Stimulated activated CD8-positive, alpha-beta memory T cell treated with anti-CD3 and anti-CD28 coated beads, Interleukin-4, amount 100 ng/mL, for 4 hours (primary cell): ENCODE measurements at places on chromosomes 4 and X.

- no peak for DNase-seq
Measured at GRCh38 chr4:84451546-84451945, 47.5 kb downstream of the NKX6-1 start.

DNA sequence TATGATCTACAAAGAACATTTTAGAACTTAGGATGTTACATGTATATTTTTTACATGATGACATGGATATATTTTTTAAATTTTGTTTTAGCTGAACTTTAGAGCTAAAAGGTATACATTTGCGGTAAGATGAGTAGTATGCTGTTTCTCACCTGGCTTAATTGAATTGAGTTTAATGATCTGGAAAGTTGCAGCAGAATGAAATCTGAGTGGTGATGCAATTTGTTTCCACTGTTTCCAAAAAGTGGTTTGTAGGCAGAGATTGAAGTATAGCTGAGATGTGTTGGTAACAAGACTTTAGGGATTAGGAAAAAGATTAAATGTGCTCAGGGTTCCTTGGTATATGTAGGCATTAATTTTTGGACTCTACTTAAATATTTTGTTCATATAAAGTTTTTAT is 68.1 kb downstream of the HPF1 start:
- DNase-seq: no peak

DNA sequence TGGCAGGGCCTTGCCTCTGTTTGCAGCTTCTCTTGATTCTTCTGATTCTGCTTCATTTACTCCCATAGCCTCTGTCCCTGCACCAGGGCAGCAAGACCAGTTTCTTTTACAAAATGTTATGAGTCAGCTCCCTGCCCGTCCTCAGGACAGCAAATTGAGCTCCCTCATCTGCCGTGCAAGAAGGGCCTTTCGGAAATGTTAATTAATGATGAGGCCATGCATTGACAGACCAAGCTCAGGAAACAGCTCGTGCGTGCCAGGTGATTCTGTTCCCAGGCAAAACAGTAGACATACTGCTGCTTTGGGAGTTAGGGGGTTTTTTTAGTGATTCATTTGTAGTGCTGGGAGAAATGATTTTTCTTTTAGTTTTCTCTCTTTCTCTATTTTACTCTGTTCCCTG is 231.7 kb downstream of the FBXW7 start:
- no peak for DNase-seq

- DNase-seq: no peak
Measured at GRCh38 chr4:87192145-87192919, 28.1 kb downstream of the KLHL8 start.

GRCh38 chrX:22365460-22365859 is 92.7 kb downstream of the CBLL2 start:
- DNase-seq: no peak

DNA sequence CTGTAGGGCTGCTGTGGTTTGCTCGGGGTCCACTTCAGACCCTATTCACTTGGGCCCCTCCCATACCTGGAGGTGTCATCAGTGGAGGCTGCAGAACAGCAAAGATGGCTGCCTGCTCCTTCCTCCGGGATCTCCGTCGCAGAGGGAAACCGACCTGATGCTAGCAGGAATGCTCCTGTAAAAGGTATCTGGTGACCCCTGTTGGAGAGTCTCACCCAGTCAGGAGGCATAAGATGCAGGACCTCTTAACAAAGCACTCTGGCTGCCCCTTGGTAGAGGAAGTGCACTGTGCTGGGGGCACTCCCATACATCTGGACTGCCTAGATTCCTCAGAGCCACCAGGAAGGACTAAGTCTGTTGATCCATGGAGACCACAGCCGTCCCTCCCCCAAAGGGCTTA is 296.9 kb downstream of the GRID2 start:
- no peak for DNase-seq

DNA sequence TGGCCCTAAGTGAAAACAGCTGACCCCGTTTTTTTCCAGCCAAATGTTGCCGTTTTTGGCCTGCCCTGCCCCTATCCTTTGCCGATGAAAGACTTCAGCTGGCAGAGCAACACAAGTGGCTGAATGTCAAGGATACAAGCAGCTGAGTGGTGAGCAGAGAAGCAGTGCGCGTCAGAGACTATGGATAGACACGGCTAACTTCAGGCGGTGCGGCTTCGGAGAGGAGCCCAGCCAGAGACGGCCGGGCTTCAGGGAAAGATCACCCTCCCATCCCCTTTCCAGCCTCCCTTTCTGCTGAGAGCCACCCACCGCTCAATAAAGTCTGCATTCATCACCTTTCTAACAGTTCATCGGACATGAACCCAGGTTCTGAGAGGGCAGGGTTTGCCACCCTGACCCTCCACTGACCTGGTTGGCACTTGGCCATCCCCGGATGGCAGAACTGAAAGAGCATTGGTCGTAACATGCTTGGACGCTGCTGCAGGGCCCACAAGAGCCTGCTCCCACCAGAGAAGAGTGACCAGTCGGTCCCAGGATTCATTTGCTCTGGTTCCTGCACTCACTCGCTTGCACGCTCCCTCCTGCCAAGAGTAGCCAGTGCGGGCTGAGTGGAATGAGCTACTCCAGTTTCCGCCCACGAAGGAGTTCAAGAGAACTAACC is 125.8 kb downstream of the PPEF1 start:
- DNase-seq: no peak

DNA sequence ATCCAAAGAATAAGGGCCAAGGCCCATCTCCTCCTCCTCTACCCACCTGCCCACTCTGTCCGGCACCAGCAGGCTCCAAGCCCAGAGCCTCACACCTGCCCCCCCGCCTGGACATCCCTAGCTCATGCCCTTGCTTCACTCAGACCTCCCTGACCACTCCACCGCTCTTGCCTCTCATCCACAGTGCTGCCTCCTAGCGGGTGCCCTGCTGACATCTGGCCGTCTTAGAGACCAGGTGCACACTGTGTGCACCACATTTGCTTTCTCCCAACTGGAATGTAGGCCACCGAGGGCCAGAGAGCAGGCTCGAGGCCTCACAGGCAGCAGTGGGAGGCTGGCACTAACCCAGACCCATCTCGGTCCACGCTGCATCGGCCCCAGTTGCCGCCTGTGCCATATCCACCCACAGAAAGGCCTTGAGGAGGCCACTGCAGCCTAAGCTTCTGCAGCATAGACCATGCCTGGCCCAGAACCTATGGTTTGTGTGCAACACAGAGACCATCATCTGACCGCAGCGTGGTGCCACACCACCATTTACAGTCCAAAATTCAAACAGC is 13.5 kb downstream of the LETM1 start:
- DNase-seq: no peak

- DNase-seq: no peak
Measured at GRCh38 chr4:20528508-20528907, 171.8 kb upstream of the PACRGL start.

DNA sequence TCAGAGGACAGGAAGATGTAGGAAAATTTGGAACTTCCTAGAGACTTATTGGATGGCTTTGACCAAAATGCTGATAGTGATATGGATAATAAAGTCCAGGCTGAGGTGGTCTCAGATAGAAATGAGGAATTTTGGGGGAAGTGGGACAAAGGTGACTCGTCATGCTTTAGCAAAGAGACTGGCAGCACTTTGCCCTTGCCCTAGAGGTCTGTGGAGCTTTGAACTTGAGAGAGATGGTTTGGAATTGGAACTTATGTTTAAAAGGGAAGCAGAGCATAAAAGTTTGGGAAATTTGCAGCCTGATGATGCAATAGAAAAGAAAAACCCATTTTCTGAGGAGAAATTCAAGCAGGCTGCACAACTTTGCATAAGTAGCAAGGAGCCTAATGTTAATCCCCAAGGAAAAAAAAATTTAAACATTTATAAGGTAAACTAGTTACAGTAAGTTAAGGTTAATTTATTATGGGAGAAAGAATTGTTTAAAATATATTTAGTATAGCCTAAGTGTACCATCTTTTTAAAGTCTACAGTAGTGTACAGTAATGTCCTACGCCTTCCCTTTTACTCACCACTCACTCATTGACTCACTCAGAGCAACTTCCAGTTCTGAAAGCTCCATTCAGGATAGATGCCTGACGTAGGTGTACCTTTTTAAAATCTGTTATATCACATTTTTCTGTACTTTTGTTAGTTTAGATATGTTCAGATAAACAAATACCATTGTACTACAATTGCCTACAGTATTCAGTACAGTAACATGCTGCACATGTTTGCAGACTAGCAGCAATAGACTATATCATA is 101.2 kb downstream of the FAM13A start:
- DNase-seq: no peak

- DNase-seq: no peak
Measured at GRCh38 chr4:147916351-147916750, 184.5 kb downstream of the ARHGAP10 start.
